ENCODE measurements at places on chromosomes 3 and 15.

DNA sequence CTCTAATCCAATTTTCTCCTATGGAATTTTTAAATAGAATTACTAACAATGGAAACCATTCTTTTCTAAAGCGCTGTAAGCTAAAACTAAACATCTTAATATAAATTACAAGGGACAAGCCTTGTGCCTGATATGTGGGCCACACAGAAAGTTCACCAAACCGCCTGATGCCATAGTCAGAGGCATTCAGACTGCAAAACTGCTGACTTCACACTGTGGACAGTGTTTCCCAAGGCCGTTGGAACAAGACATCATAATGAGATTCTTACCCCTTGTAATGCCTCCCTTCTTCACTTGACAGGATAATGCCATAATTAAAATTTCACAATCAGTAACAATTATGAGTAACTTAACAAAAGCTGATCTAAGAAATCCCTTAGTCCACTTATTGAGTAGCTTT lies 14.9 kb downstream of the SH3GL3 start:
- no peak for DNase-seq

- no peak for DNase-seq
These were observed 10.0 kb upstream of the SLC22A13 start for GRCh38 chr3:38255627-38256026.

DNA sequence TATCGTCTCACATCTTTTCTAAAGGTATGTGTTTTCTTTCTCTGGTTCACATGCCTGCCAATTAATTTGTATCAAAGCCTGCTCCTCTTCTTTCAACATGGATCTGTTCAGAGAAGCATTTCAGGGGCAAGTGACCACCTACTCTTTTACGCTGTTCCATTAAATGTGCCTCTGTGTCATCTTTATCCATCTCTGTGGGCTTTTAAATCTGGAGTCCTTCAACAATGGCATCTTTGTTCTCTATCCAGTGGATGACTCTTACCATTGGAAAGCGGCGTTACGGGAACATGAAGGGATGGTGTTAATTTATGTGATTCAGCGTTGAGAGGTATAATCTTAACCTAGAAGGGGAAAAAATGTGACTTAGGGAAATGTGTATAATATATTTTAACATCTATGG lies 92.7 kb upstream of the CFAP20DC start:
- no peak for DNase-seq

DNA sequence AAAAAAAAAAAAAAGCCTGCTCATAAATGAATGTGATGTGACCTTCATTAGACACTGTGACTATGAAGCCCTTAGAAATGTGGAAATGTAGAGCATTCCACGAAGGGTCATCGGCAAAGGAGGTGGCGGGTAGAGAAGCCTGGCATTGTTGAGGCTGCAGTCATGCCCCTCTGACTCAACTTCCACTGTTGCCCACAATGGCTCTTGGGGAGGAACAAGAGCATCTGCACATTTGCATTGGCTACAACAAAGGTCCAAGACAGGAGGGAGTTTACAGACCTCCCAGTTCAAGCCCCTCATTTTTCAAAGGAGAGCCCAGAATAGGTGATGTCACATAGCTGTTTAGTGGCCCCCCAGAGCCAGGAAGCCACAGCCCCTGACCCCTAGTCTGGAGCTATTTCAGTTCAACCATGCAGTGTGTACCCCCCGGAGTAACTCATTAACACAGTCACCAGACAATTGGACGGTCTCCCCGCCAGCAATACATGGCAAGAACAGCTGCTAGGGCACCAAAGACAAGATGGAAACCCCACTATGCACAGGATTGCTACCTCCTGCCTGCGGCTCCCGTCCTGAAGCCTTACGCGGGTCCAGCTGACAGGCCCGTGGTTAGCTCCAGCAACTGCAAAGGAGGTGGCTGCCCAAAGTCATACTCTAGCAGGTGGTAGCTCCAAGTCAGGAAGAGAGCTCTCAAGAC lies 56.2 kb downstream of the SH3BP5 start:
- no peak for DNase-seq

- no peak for DNase-seq
These were observed 44.6 kb downstream of the HACD2 start for GRCh38 chr3:123540285-123540684.

DNA sequence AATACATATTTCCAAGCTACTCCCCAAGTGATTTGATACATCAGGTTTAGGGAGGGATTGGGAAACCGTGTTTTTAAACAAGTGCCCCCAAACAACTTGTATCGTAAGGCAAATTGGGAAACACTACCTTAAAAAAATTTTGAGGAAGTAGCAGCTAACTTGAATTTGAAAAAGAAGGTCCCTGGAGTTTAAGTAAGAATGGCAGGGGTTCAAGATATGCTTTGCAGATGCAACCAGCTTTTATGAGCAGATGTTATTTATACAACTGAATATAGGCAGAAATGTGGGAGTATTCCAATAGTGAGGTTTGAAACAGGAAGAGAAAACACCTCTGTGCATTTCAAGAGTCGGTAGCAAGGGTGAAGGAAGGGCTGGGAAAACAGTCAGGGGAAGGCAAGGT lies 139.6 kb downstream of the IL20RB start:
- no peak for DNase-seq

GRCh38 chr15:89003865-89004725 lies 84.2 kb upstream of the ABHD2 start:
- DNase-seq, result no peak

DNA sequence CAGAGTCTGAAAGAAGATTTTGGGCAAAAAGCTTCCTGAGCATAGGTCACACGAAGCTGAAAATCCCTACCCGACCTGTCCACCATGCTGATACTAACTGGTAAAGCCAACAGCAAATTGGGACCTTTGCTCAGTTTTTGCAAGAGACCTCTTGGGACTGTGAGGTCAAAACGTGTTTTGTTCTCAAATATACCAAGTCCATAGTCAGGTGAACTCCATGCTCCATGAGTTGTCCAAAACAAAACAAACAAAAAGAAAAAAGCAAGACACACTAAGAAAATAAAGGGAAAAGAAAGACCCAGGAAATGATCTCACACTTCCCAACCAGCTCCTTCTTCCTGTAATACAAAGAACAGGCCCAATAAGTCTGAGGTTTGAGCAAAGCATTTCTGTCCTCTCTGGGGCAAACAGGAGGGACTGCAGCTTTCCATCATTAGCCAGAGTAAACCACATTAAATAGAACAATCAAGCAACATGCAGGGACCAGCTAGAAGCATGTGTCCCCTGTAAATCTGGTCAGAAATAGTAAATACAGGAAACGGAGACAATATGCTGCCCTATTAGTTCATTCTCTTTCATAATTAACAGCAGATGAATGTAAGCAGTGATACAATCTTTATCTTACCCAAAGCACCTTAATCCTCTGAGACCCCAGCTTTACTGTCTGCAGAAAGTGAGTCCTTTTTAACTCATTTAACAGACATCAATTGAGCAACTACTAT lies 125.0 kb upstream of the LIPC start:
- DNase-seq, result no peak

DNA sequence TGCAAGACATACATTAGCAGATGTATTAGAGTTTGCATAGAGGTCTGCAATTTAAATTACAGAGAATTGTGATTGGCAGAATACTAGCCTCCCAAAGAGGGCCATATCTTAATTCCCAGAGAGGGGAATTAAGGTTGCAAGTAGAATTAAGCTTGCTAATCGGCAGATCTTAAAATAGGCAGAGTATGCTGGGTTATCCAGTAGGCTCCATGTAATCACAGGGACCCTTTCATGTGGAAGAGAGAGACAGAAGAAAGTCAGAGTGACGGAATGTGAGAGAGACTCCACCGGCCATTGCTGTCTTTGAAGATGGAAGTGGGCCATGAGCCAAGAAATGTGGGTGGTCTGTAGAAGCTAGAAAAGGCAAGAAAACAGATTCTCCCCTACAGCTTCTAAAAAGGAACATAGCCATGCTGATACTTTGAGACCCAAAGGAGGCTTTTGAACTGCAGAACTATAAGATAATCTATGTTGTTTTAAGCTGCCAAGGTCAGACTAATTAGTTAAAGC lies 38.8 kb downstream of the IMPG2 start:
- DNase-seq, result no peak

GRCh38 chr3:46615050-46615775 lies 2.9 kb downstream of the FAM240A start:
- DNase-seq, result no peak

DNA sequence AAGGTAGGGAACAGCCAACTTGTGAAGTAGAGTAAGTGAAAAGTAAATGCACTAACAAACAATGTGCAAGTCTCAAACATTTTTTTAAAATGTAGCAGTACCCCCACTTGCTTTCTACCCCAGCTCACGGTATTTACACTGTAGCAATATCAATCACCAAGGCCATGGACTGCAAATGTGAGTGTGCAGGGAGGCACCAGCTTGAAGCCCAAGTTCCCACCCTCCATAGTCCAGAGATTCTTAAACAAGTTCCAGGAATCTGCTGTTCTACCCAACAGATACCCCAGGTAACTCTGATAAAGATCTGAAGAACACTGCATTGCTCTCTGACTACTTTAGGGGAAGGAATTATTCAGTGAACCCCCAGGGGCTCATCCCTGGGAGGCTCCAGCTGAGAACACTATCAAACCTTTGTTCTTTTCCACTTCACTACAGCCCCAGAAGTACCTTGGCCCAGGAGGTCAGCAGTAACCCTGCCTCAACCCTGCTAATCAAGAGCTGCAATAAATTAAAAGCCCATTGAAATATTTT lies 86.1 kb downstream of the FOXP1 start:
- no peak for DNase-seq

Measured in CD4-positive, alpha-beta T cell treated with Interleukin-6 at 100 ng/mL for 8 hours (primary cell).